ENCODE measurements at places on chromosomes 1 and 21. TPM values are rescaled to one million over a fixed set of nuclear protein-coding genes. Genes with fewer than 3 reads are reported as not detected.

GRCh38 chr1:11531943-11532342 is 53.0 kb downstream of the DISP3 start:
- no peak for ATAC-seq

DNA sequence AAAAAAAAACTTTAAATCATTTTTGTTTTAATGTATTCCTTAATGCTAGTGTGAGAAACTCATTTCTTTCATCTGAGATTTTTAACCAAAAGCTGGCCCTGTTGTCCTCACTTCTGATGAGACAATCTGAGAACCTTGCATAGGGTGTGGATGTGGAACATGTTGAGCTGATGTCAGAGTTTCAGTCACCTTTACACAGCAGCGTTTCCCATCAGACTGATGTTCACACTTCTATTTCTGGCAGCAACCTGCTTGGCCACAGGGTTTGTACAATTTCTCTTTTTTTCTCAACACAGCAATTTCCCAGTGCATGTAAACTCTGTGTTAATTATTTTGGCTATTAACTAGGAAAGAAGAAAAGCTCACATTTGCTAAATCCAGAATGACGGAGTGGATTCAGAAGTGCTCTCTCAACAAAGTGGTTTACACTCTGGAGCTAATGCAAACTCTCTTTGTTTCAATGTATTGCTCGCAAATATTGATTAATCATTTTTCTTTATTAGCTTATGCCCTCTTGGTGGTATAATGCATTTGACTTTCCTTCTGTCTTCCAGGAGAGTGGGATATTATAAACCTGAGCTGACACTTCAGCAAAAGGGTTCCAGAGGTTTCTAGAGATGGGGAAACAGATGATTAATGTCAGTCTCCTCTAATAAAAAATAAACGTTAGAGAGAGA is 70.5 kb upstream of the HSPA13 start:
- ATAC-seq, result peak; percentile 92

Gene CHI3L1
- not detected for total RNA-seq

- ATAC-seq, result no peak
These were observed 26.3 kb upstream of the F13B start for GRCh38 chr1:197093226-197093885.
